ENCODE measurements at places on chromosomes 12 and 14.

- DNase-seq: no peak
Observed at GRCh38 chr12:50088577-50089335, 3.6 kb downstream of the SMARCD1 start.

DNA sequence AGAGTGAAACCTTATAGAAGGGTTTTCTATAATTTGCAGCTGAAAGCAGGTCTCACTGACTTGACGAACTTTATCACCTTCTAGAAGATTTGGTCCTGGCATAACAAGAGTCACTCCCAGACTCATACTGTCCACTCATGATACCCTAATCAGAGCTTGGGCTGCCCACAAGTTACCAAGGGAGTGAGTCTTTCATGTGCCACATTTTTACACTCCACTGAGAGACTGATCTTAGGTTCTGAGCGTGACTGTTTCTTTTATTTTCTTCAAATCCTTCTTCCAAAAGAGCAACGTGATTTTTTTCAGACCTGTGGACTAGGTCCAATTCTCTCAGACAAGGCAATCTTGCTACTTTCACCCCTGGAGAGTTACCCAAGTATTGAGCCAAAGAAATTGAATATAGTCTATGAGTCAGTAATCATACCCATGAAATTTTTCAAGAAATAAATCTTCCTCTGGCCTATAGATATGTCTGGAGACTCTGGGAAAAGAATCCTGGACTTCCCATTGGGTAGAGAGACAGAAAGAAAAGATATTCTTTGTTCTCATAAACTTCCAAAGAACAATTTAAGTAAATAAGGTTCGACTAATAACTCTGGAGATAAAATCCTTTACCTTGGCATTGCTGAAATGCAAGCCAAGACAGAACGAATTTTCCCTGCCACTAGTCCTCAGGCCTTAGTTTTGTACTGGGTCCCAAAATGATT lies 26.9 kb downstream of the SIX1 start:
- no peak for DNase-seq

GRCh38 chr14:37593511-37594237 lies 1.4 kb downstream of the FOXA1 start:
- DNase-seq: no peak

GRCh38 chr14:55898938-55899337 lies 219.3 kb upstream of the PELI2 start:
- DNase-seq: no peak

DNA sequence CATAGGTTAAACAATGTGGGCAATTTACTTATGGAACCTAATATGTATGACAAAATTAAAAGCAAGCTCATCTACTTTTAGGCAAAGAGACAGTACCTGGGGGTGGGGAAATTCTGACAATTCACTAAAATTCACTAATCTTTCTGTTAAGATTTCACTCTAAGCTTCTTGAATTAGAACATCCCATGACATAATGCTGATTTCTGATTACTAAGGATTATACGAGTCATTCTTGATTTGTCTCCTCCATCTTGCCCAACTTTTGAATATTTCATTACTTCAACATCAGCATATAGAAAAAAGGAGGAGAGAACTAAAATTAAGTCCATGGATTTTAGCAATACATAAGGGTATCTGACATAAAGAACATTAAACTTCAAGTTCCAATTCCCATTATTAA lies 2.4 kb downstream of the CEP83 start:
- DNase-seq: no peak

GRCh38 chr12:47839214-47839876 lies 19.6 kb upstream of the HDAC7 start:
- no peak for DNase-seq

- DNase-seq: no peak
Observed at GRCh38 chr14:91311284-91311662, 66.8 kb upstream of the GPR68 start.

DNA sequence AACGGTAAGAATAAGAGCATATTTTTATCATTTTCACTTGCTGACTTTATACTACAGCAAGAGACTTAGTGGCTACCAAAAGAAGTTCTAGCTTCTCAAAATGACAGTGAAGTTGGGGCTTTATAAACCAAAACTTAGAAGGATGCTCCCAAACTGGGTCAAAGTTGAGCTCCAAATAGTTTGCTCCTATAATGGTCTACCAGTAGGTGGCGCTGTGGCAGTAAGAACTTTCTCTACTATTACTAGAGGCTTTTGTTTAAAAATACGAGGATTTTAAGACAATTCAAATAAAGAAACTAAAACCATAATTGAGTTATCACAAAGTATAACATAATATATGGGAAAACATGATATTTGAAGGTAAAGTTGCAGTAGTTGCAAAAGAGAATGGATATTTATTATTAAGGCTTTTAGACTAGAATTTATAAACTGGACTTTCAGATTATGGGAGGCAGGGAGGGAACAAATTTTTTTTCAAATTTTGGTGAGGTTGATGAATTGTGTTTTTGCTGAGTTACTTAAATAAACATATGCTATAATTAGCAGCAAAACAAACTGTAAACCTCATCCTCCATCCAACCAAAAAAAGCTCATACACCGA lies 75.0 kb downstream of the TGFB3 start:
- peak; percentile 32 for DNase-seq

DNA sequence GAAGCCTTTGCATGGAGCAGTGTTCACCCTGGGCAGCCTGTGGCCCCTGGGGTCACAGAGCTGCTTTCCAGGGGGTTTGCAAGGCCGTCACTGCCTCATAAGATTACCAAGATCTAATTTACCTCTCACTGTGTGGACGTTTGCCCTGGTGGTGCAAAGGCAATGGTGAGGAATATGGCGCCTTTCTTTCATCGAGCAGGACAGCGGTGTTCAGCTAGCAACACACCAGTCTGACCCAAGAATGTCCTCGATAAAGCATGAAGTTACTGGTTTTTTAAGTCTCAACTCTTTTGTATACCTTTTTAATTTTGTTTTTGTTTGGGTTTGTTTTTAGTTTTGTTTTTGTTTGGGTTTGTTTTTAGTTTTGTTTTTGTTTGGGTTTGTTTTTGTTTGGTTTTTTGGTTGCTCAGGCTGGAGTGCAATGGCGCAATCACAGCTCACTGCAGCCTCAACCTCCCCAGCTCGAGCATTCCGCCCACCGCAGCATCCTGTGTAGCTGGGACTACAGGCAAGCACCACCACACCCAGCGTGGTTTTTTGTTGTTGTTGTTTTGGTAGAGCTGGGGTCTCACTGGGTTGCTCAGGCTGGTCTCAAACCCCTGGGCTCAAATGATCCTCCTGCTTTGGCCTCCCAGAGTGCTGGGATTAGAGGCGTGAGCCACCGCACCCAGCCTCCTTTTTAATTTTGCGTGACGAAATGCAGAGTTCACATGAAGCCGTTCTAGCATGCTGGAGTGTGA lies 57.9 kb downstream of the PPP2R5C start:
- DNase-seq: no peak

- no peak for DNase-seq
Observed at GRCh38 chr12:48866052-48866711, 512 bp upstream of the RND1 start.

DNA sequence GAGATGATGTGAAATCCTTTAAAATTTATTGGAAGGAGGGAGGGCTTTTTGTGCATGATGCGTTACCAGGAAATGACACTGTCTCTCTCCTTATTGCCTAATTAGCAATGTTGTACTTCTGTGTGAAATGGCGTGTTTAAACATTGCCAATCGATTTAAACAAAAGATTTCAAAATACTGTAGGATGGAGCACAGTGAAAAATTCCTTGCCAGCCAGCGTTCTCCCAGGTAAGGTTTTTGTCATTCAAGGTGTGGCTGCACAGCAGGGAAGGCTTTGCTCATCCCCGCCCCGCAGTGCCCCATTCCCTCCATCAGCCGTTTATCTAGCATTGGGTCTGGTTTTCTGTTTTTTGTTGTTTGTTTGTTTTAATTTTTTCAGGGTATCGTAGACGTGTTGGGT lies 137.3 kb downstream of the CACNA1C start:
- DNase-seq: no peak

DNA sequence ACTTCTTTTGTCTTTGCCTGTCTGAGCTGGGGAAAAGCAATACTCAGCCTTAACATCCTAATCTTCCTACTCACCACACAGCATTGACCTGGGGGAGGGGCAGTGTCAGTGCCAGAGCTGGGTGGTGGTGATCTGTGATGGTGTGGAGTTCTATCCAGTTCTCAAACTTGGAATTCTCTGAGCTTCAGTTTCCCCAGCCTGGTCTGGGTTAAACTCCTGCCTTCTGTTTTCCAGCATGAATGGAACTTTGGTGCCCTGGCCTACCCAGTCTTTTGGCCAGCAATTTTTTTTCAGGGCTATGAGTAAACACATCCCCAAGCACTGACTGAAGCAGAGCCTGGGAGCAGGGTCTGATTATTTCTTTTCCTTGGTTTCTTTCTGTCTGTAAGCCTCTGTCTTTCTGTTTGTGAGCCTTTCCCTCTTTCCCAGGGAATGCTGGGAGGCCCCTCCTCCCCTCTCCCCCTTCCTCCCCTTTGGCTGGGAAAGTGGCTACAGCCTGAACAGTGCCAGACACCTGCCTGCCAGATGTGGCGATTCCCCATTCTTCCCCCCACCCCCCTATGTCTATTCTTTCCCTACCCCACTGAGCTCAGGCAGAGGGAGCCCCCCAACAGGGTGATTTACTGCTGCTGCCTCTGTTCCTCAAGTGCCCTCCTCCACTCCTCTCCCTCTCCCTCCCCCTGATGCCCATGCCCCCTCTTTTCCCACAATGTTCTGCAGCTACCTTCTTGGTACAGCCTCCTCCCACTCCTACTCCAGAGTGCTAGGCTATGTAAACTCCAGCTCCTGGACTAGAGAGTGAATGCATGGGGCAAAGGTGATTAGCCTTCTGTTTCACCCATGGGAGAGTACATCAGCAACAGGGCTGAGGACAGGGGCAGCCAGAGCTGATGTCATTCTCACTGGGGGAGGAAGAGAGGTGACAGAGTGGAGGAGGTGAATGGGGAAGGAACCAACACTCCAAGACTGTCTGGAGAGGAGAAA lies 11.1 kb downstream of the GPR84 start:
- no peak for DNase-seq

- DNase-seq: no peak
Observed at GRCh38 chr12:57369202-57369601, 61.6 kb downstream of the R3HDM2 start.

DNA sequence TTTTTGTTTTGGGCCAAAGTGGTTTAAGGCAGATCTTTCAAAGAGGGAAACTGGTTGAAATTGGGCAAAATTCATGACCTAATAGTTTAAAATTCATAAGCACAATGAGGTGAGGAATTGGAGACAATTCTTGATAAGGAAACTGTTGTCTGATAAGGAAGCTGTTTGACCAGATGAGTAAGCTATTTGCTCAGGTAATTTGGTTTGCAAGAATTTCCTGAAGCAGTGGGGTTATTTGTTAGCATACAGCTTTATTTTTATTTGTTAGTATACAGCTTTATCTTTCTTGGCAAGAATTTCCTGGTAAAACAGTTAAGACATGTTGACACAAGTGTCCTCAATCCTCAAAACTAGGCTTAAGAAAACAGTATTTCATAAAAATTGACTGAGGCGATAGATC lies 559.0 kb downstream of the GALC start:
- no peak for DNase-seq

GRCh38 chr12:124512667-124513296 lies 54.6 kb downstream of the NCOR2 start:
- DNase-seq: peak; percentile 82

GRCh38 chr12:112963227-112963861 lies 15.0 kb upstream of the OAS2 start:
- DNase-seq: no peak

- no peak for DNase-seq
Observed at GRCh38 chr14:63512861-63513260, 30.3 kb downstream of the PPP2R5E start.

GRCh38 chr14:61894452-61895077 lies 132.3 kb downstream of the SNAPC1 start:
- no peak for DNase-seq

GRCh38 chr12:57626921-57627445 lies 6.0 kb downstream of the B4GALNT1 start:
- DNase-seq: no peak

DNA sequence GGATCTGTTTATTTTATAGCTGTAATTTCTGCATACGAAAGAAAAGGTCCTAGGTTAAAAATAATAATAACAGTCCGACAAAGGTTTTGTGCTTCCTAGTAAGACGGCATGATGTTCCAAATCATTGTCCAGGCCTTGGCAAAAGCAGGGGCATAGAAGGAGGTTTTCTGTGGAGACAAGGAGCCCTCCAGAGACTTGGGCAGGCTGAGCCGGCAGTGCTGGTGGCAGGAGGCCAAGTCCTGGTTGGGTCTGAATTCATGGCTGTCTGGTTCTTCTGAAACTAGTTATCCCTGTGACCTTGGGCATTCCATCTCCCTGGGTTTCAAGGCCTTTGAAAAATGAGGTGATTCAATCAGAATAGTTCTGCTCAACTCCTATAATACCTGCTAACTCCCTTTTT lies 44.0 kb downstream of the KCNK13 start:
- DNase-seq: no peak

DNA sequence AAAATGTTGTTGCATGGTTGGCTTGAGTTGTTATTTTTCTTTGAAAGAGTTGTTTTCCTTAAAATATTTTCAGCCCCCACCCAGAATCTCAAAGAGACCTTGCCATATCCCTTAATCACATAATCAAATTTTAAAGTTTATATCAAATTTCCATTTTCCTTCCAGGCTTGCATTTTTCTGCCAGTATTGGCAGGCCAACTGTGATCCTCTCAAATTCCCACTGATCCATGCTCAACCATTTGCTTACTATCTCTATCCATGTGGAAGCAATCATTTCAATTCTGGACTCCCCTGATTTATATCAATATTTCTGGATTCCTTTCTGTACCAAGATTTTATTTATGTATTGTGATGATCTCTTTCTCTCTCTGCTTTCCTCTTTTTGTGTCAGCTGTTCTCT lies 64.2 kb upstream of the PYGL start:
- DNase-seq: peak; percentile 78

GRCh38 chr12:51128919-51129318 lies 44.0 kb downstream of the TFCP2 start:
- no peak for DNase-seq

GRCh38 chr12:92362785-92363184 lies 217.1 kb upstream of the BTG1 start:
- no peak for DNase-seq

DNA sequence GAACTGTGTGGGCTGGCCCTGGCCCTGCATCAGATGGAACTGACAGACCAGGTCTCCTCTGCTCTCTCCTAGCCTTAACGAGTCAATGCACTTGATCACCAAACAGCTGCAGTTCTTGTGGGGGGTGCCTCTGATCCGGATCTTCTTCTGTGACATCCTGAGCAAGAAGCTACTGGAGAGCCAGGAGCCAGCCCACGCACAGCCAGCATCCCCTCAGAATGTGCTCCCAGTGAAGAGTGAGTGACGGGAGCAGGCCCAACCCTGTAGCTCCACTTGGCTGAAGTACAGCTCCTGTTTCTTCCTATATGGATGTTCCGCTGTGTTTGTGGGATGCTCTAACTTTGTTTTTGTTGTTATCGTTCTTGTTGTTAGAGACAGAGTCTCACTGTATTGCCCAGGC lies 23.9 kb downstream of the UBE3B start:
- DNase-seq: no peak

- DNase-seq: no peak
Observed at GRCh38 chr14:95128140-95128539, 29.2 kb downstream of the DICER1 start.

GRCh38 chr12:93139028-93139665 lies 210.1 kb upstream of the EEA1 start:
- DNase-seq: no peak

GRCh38 chr12:62192180-62192902 lies 67.9 kb upstream of the USP15 start:
- peak; percentile 69 for DNase-seq

- DNase-seq: no peak
Observed at GRCh38 chr12:8664228-8664913, 1.7 kb upstream of the MFAP5 start.
